ENCODE measurements at places on chromosomes 11 and 22. TPM values are rescaled to one million over a fixed set of nuclear protein-coding genes. Genes with fewer than 3 reads are reported as not detected.

The ACRV1 gene
- total RNA-seq = not detected

GRCh38 chr11:128506999-128507611 is 80.3 kb downstream of the ETS1 start:
- DNase-seq = peak; percentile 67

GRCh38 chr11:76802151-76802550 is 19.0 kb downstream of the TSKU start:
- DNase-seq = no peak

The SHISAL1 gene
- total RNA-seq = not detected

DNA sequence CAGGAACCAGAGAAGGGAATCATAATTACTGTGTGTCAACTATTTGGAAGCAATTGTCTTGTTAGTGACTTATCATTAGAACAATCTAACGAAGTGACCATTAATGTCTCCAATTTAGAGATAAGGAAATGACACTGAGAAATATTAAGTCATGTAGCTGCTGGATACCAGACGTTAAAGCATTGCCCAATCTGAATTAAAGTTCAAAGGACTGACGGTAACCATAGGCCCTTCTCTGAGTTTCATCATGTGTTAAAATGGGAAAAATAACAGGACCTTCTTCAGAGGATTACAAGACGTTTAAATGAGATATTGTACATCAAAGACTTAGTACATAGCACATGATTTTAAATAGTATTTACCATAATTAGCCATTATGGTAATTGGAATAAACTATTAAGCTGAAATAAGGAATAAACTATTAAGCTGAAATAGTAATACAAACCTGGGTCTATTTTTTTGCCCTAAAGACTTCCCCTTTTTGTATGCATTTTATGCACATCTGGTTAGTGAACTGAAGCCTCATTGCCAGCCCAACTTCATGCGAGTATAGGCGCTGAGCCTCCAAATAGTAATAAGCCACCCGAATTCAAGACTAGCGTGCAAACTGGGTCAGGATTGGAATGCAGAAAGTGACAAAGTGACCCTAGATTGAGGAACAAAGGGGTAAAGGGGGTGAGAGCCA is 41.0 kb downstream of the GLYATL1 start:
- DNase-seq = no peak

The CYTH4 gene
- 0.38 TPM for total RNA-seq

GRCh38 chr11:85718126-85718943 is 32.3 kb upstream of the CCDC89 start:
- no peak for DNase-seq

The LRRC74B gene
- total RNA-seq = not detected

The RPS19BP1 gene
- total RNA-seq = 87.7 TPM

DNA sequence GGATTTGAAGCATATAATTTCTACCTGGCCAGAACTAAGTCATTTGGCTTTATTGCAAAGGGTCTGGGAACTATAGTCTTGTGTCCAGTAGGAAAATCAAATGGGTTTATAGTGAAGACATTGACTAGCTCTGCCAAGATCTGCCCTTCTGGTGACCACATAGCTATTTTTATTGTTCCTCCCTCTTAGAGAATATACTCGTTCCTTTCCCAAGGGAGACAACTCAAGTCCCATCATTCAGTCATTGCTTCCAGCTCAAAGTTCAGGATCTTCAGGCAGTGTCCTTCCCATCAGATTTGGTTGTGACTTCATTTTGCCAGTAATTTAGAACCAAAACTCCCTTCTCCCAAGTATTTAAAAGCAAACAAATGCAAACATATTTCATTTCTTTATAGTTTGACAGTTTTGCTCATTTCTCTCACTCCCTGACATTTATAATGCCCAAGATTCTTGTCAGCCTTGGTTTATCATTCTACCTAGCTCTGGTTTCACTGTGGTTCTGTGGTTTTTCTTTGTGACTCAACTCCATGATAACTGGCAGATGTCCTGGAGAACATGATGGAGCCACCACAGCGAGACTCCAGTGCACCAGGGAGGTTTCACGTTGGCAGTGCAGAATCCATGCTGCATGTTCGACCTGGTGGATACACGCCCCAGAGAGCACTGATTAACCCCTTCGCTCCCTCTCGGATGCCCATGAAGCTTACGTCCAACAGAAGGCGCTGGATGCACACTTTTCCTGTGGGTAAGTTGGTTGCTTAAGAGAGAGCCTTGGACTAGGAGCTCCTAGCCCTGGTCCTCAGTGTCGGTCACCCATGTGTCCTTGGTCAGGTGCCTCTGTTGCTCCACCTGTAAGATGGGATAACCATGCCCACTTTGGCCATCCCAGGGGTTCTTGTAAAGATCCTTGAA is 64.9 kb downstream of the DEPDC5 start:
- DNase-seq = no peak

The MAPK8IP2 gene
- 2.9 TPM for total RNA-seq

DNA sequence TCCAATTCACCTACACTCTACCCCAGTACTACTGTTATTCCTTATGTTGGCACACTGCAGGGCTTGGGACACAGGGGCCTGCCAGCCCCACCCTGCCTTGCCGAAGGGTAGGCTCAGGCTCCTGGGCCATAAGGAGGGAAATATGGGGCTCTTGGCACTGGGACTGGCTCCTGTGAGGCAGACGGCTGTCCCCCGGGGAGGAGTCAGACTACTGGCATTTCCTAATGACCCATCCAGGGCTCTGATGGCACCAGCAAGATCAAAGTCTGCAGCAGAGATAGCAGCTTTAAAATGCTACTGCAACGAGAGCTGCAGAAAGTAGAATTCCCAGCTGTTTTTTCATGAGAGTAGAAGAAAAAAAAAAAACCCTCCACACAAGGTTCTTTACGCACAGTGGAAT is 42.2 kb upstream of the CYP2D6 start:
- DNase-seq = no peak

DNA sequence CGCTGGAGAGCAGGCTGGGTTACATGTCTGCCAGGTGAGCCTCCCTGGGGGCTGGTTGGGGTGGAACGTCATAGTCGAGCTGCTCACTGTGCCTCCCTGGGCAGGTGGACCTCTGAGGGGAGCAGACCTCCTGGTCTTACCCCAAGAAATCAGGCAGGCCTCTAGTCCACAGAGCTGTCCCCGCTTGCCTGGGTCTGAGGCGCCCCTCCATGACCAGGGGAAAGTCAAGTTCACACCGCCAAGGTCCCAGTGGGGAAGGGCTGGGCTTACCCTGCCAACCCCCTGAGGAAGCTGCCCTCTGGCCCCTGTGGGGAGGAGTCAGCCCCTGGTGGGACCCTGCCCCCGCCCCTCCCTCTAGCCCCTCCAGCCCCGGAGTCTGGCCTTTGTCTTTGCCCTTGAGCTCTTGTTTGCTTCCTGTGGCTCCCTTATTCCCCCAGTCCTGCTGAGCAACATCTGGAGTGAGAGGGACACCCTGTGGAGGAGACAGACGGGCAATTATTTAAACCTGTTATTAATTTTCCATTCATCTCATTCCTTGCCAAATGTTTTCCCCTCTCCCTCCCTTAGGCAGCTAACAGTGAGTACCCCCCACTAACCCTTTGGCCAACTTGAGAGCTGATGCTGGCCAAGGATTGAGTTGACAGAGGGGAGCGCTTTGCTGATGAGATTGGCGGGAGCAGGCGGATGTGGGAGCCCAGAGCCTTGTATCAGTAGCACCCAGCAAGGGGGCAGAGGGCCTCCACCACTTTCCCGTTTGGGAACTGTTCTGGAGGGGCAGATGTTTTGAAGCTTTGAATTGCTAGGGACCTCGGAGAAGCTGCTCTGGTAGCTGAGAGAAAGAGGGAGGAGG is 83.4 kb downstream of the CEP164 start:
- DNase-seq = no peak

The CARD16 gene
- 13.0 TPM for total RNA-seq

The NRXN2 gene
- total RNA-seq = not detected

GRCh38 chr11:86265194-86265593 is 20.6 kb downstream of the EED start:
- no peak for DNase-seq

The POU2AF2 gene
- 0.35 TPM for total RNA-seq

- DNase-seq = no peak
Measured at GRCh38 chr22:39429186-39429585, 27.6 kb upstream of the MGAT3 start.

- no peak for DNase-seq
Measured at GRCh38 chr22:34841331-34841771, 224.6 kb upstream of the ISX start.

The XKR3 gene
- total RNA-seq = not detected

- peak; percentile 89 for DNase-seq
Measured at GRCh38 chr11:20609727-20610707, 10.6 kb downstream of the SLC6A5 start.

The NAALADL1 gene
- total RNA-seq = not detected

GRCh38 chr11:108324587-108324986 is 101.7 kb downstream of the ATM start:
- DNase-seq = no peak

DNA sequence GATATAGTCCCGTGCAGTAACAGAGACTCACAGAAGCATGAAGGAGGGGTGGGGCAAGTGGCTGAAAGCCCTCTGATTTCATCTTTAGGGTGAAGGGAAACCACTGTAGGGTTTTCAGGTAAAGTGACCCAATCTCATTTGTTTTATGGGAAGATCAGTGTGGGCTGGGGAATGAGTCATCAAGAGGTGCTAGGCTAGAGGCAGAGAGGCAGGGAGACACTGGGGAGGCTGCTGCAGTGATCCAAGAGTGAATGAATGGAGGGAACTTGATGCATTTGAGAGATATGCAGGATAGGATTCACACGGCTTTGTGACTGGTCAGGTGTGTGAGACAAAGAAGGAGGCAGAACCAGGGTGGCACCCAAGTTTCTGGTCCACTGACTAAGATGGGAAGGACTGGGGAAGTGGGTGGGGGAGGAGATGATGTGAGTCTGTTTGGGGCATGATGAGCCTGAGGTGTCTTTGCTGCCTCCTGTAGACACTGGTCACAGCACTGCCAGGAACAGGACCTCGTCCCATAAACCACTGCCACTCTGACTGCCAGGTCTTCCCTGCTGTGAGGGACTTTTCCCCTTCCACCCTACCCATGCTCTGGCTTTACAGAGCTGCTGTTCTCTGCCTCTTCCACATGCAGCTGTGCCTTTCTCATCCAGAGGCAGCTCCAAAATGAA is 239.0 kb downstream of the TENM4 start:
- no peak for DNase-seq

The EXPH5 gene
- total RNA-seq = 14.0 TPM

Data from Calu3 (cell line).